Hindlimb muscle (tissue), 1 donor: ENCODE measurements at places on chromosomes 3 and 15. TPM values are rescaled to one million over a fixed set of nuclear protein-coding genes. Genes with fewer than 3 reads are reported as not detected.

DNA sequence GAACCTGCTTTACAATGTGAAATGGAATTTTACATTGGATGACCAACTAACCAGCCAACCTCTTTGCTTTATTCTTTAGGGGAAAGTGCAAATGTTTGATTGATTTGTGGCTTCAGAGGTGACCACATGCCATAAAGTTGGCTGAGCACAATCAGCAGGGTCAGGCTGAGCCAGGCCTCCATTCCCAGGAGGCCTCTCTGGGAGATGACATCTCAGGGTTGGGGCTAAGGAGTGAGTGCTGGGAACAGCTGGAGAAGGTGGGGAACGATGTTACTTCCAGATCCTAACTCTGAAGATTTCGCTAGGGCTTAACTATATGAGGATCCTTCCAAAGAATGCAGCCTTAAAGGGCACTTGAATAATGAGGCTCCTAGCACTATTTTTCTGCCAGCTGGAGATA lies 131.7 kb downstream of the ATP10A start:
- no peak for DNase-seq

DNA sequence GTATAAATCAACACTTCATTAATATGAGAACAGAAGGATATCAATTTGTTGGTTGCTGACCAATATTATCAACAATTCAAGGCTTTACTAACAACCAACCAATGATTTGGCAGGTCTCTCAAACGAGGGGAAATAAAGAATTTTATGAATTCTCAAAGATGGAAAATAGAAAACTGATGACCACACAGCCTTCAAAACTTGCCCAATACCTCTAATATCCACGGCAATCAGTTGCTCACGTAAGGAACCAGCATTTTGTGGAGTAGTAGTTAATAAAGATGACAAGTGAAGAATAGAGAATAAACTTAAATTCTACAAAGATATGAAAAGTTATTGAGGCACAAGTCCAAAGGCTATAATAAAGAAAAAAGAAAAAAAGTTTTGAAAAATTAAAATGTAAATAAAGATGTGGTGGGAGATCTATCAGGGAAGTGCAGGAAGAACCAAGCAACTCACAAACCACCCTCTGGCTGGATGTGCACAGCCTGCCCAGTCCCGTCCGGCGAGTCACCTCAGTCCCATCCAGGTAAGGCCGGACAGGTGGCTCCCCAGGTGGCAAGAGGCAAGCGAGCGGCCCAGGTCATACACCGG lies 808 bp downstream of the GK5 start:
- no peak for DNase-seq

SERINC4 gene
- polyA plus RNA-seq = 0.90 TPM

LRRC49 gene
- 5.9 TPM for polyA plus RNA-seq

DNA sequence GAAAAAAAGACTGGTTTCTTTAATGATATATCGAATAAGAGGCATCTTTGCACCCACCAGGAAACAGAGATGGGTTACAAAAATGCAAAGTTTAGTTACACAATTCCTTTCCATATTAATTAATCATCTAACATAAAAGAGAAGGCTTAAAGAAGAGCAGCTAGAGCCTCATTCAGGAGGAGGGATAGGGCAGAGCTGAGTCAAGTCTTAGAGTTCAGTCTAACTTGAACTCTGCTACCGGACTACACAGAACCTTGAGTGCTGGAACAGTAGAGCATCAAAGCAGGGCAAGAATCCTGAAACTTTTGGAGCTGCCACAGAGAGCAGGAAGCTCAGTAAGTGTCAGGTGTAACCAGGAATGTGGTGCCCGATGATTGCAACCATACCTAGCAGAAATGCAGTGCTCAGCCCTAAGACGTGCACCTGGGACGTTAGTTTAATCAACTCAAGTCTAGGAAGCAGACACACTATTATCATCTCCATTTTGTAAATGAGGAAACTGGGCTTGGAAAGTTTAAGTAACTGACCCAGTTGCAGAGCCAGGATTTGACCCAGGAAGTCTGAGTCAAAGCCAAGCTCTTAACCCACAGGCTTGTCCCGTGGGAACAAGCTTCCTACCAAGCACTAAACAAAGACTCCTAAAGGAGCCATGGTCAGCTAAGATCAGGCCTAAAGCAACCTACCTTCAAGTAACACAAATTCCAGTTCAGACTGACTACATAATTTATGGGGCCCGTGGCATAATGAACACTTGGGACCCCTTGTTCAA lies 187.4 kb downstream of the FOXP1 start:
- no peak for DNase-seq

DNA sequence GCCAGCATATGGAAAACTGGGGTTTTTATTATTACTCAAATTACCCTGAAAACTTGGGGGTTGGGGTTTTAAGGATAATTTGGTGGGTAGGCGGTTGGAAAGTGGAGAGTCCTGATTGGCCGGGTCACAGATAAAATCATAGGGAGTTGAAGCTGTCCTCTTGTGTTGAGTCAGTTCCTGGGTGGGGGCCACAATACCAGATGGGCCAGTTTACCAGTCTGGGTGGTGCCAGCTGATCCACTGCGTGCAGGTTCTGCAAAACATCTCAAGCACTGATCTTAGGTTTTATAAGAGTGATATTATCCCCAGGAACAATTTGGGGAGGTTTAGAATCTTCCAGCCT lies 4.9 kb upstream of the ZNF662 start:
- no peak for DNase-seq

SOX14 gene
- polyA plus RNA-seq = not detected

- DNase-seq = no peak
These were observed 39.3 kb downstream of the EDEM1 start for GRCh38 chr3:5226783-5227182.

- DNase-seq = peak; percentile 59
These were observed 69.9 kb downstream of the TBC1D5 start for GRCh38 chr3:17672506-17672905.
